ENCODE measurements at places on chromosomes 3 and 15.

DNA sequence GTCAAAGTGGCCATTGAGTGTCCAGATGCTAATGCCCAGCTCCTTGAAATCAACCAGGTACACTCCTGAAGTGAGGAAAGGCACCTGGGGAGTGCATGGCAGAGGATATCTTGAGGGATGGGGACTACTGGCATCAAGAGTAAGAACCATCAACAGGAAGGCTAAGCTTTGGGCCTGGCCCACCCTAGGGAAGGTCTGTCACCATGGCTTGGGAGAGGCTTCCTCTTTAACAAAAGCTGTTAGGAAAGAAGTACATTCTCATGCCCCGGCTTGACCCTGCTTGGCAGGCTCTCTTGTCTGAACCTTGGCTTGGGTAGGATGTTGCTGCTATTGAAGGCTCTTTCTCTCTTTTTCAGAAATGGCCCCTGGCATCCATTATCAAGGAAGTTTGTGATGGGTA is 43.7 kb upstream of the TUBGCP5 start:
- no peak for DNase-seq

- no peak for DNase-seq
Measured at GRCh38 chr15:31235311-31236183, 91.1 kb upstream of the KLF13 start.

- no peak for DNase-seq
Measured at GRCh38 chr3:53486961-53487654, 7.3 kb upstream of the CACNA1D start.

DNA sequence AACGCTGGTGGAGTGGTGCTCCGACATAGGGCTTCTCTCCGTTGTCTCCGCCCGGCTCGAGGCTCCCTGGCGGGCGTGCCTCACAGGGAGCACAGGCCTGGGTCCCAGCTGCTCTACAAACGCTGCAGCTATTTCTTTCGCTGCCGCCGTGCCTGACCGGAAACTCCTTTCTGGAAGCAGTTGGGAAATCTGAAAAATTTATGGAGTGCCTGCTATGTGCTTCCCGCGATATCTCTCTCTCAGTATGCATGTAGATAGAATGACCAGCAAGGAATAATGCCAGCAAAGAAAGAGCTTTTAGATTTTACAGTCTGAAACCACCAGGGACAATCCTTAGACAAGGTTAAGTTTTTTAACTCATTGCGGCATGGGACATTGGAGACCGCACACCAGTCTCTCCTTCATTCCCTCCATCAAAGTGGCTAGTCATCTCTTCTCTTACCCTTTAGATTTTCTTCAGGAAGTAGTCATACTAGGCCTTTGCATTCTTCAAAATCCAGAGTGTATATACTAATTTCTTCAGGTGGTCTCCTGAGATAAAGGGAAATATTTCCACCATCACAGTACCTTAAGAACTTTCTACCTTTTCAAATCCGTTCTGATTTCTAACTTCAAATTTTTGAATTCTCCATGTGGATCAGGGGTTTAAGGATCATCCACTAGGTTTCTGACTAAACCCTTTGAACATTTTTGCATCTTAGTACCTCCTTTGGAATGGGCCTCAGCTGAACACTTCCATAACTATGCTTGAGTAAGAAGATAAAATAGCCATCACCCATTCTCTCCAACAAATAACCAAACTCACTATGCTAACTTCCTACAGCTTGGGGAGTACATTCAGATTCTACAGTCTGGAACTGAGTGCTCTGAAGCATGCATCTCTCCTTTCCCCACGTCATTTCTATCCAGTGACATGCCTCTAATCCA is 1.1 kb upstream of the NPHP3 start:
- no peak for DNase-seq

Data from fibroblast of skin of left quadriceps (primary cell).